NB4 (cell line): ENCODE measurements at places on chromosomes 16 and 17.

DNA sequence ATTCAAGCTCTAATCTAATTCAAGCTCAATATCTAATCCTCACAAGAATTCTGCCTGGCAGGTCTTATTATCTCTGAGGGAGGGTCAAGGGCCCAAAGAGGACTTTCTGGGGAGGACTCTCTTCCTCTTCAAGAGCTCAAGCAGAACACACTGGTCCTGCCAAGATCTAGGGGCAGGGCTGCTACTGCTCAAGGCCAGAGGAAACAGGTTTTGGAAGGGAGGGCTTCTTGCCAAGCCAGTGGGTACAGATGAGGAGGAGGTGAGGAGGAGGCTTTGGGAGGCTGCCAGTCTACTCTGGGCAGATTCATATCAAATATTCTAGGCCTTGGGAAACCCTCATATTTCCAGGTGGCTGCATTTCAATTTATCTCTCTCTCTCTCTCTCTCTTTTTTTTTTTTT, 51.8 kb upstream of the IL34 start:
- no peak for DNase-seq

- no peak for DNase-seq
Observed at GRCh38 chr16:68473358-68474070, 25.2 kb upstream of the SMPD3 start.

DNA sequence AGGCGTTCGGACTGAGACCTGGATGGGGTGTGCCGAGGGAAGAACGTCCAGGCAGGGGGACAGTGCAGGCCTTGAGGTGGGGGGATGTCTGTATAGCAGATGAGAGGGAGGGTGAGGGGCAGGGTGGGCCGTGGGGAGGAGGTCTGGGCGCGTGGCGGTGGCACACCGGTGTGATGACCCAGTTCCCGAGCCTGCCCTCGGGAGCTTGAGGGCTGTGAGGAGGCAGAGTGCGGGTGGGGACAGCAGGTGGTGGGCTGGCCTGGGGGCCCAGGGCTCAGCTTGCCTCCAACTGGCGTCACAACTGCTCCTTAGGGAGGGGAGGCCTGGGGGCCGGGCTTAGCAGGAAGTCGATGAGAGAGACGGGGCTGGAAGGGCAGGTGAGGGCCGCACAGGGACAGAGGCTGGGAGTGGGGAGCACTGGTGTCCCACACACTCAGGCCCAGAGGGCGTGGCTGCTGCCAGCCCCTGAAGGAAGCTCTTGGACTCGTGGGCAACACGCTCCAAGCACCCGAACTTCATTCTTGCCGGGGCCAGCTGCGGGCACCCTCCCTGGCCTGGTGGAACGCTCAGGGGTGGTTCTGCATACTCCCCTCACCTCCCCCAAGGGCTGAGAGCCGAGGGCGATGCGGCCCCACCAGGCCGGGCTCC, 6.5 kb downstream of the CACNA1H start:
- DNase-seq, result no peak

DNA sequence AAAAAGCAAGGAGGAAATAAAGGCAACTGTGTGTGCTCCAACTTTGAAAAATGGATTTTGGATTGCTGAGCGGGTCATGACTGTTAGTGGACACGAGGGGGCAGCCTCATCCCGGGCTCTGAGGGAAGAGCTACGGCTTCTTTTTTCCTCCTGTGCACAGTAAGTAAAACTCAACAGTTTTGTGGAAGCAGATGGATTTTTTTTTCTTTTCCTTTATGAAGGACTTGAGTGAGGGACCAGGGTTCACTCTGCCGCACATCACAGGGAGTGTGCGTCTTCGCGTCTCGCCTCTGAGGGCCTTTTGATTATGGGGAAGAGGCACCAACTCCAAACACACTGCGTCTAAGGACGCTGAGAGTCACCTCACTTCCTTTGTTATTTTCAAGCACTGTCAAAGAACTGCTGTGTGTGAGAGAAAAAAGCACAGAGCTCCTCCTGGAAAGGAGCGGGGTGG, 80.3 kb upstream of the GOT2 start:
- peak; percentile 55 for DNase-seq

DNA sequence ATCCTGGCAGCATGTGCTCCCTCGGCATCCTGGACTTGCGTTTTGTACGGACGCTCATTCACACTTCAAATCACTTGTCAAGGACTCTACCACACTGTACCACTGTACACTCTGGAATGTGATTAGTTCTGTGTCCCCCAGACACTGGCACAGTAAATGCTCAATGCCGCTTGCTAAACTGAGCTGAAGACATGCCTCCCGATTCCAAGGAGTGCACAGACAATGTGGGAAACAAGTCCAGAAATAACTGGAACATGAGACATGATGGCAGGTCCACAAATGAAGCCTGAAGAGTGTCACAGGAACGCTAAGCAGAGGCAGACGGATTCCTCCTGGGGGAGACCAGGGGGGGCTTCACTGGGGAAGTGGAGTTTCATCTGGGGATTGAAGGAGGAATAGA, 22.1 kb downstream of the HIC1 start:
- no peak for DNase-seq

GRCh38 chr17:9576521-9577372, at the start of gene CFAP52:
CFAP52 (plus strand) TSS chr17:9576642; CDS start chr17:9576696, 54 bp downstream.
- peak; percentile 70 for DNase-seq

GRCh38 chr17:82640036-82640435, 8.2 kb downstream of the WDR45B start:
- no peak for DNase-seq

GRCh38 chr17:45070809-45071208, 9.7 kb downstream of the NMT1 start:
- DNase-seq, result no peak

GRCh38 chr16:86242244-86243122, 267.8 kb upstream of the FOXF1 start:
- no peak for DNase-seq

- DNase-seq, result no peak
Observed at GRCh38 chr17:41254861-41255260, 323 bp upstream of the KRTAP9-9 start.

DNA sequence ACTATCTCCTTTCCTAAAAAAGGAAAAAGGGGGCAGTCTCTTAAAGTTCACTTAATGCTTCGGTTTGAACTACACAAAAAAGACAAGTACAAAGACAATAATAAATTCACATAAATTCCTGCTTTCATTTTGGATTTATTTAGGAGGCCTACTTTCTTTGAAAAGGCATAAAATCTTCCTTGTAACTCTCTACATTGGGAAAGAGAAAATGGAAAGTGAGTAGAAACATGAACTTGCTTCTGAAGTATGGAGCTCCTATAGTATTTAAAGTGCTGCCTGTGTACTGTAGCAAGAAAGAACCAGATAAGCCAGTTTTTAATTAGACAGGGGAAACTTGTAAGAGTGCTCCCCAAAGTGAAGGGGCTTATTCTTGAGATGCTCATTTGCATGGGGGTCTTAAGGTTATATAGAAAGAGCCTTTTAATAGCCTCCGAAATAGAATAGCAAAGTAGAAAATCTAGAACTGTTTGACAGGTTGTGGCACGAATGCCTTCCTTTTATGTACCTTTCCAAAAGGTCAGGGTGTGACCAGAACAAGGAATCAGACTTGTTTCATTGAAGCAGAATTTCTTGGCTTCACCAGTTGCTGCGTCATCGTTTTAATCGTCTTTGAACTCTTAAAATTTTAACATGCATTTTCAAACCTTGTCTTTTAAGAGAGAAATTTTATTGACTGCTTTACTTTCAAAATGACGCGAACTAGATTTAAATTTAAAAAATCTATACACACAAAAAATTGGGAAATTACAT, 12.9 kb downstream of the GAN start:
- no peak for DNase-seq
